Natural killer cell (primary cell): ENCODE measurements at places on chromosomes 1 and 21. TPM values are rescaled to one million over a fixed set of nuclear protein-coding genes. Genes with fewer than 3 reads are reported as not detected.

ZBTB8B gene
- total RNA-seq, result not detected

TNFSF4 gene
- 3.7 TPM for total RNA-seq

XCL2 gene
- 32.6 TPM for total RNA-seq

ADGRB2 gene
- 7.6 TPM for total RNA-seq

LCA5L gene
- total RNA-seq, result 0.14 TPM

TPTE gene
- total RNA-seq, result not detected

DNAH14 gene
- 0.35 TPM for total RNA-seq

AUNIP gene
- 0.20 TPM for total RNA-seq

CYP4A11 gene
- not detected for total RNA-seq

- peak; percentile 64 for DNase-seq
Observed at GRCh38 chr1:18651713-18652112, 21.1 kb downstream of the PAX7 start.

DNA sequence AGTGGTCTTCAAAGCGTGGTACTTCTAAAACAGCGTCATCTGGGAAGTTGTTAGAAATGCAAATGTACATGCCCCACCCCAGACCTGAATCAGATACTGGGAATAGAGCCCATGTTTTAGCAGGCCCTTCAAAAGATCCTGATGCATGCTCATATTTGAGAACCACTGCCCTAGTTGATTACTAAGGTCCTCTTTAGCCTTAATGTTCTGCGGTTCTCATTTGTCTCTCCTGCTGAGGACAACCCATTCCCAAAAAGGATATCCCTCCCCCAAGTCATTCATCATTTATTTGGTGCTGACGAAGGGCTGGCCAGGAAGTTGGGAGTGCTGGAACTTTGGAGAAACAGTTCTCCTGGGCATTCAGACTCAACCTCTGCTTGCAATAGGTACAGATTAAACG lies 92.4 kb upstream of the RALGPS2 start:
- DNase-seq, result no peak

DNA sequence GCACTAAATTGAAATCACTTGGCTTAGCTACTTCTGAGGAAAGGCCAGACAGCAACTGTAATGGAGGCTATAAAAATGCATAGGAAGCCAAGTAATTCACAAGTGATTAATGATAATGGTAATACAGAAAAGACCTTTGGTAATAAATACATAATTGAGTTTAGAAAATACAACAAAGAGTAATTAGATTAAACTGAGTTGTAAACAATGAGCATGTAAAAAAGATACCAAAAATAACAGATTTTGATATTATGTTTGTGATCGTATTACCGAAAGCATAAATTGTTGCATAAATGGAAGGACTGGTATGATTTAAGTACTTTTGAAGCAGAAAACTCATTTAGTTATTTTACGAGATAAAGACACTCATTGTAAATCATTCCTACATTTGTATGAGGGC lies 556.7 kb upstream of the TMPRSS15 start:
- DNase-seq, result no peak

DNA sequence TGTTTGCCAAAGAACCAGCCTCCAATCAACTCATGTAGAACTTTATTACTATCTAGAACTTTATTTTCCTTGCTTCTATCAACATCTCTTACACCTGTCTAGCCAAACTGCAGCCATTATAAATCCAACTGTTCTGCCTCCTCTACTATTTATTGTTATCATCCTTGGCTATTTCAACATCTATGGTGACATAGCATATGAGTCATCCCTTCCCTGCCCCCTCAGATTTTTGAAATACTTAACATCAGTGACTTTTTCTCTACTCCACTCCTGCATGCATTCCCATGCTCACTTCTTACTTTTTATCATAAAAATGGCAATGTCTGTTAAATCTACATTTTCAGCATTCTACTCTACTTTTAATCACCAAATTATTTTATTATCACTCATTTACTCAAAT lies 544.9 kb upstream of the NEGR1 start:
- DNase-seq, result no peak

DNA sequence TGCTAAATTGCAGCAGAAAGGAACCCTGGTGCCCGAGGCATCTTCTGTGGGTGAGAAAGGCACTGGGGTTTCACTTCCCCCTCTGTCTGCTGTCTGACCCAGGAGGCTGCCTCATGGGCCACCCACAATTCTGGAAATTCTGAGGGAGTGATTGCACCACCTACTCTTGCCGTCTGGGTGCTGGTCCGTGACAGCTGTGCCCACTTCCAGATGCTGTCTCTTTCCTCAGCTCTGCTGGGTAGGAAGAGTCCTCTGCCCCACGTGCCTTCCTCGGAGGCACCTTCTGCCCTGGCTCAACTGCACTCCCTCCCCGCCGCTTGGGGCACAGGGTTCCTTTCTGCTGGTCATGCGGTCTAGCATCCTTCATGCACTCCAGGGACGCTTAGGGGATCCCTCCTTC lies 96.3 kb downstream of the ARHGEF10L start:
- no peak for DNase-seq

DNA sequence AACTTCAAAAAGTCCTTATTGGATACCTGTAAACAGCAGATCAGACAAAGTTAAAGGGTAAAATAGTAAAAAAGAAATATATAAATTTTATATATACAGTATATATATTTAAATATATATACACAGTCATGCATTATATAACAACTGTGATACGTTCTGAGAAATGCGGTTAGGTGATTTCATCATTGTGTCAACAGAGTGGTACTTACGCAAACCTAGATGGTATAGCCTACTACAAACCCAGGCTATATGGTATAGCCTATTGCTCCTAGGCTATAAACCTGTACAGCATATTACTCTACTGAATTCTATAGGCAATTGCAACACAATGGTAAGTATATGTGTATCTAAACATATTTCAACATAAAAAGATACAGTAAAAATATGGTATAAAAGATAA lies 222.7 kb downstream of the NUF2 start:
- DNase-seq, result no peak

- no peak for DNase-seq
Observed at GRCh38 chr1:12541274-12542137, 76.5 kb downstream of the DHRS3 start.

DNA sequence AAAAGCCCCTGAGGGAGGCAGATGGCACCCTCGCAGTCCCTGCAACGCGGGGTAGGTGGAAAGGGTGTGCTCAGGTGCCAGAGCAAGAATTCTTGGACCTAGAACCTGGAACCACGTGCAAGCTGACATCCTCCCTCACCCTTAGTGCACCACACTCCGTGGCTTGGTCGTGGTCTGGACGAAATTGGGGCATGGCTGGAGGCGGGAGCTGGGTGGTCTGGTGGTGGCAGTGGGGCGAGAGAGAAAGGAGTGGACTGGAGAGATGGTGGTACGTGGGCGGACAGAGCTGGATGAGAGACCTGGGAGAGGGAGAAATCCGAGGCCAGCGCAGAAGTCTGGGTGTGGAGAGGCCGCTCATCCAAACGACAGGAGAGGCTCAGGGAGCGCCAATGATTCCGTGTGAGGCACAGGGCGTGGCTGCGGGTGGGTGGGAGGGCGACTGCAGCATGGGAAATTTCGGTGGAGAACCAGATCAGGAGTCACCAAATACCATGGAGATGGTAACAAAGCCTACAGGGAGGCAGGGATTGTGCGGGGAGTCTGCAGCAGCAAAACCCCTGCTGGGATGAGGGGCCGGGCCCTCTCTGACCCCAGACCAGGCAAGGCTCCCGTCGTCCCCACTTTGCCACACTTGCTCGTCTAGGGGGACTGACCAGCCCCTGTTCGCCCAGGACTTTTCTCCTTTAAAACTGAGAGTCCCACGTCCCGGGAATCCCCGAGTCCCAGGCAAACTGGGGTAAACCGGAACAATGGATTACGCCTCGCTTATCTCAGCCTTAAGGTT lies 31.9 kb downstream of the CDCP2 start:
- DNase-seq, result no peak

DNA sequence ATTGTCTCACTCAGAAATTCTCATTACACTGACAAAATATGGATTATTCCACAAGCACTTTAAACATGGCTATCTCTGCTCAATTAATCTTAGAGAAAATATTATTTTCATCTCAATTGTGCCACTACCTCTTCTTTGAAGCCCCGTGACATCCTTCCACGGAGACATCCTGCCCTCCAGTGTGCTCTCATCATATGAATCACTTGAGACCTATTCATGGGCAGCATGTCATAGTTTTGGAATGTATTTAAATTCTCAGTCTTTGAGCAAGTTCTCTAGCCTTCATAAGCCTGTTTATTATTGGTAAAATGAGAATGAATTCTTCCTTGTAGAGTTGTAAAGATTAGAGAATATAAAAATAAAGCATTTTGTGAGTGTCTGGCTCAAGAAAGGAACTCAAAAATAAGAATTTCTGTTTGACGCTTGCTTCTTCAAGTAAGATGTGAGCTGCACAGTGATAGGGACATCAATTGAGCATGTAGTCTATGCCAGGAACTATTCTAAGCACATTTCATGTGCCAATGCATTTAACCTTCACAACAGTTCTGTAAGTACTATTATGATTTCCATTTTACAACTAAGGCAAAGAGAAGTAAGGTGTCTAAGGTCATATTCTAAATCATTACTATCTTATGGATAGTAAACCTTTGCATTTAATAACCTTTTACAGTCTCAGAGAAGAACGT lies 557.4 kb upstream of the ZRANB2 start:
- DNase-seq, result no peak

DNA sequence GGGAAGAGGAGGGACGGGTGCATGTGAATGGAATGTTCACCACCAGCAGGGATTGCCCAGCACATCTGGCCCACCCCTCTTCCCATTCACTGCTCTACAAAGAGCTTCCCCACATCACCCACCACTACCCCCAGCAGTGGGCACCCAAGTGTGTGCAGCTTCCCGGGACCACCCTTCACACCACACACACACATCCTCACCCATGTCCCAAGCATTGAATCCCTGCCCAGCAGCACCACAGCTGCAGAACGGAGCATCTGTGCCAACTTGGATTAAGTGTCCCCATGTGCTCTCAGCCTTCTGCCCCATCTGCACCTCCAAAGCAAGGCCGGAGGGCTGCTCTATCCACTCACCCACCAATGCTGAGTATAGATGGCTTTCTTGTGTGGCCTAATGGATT lies 141.4 kb downstream of the PSMG1 start:
- DNase-seq, result no peak

DNA sequence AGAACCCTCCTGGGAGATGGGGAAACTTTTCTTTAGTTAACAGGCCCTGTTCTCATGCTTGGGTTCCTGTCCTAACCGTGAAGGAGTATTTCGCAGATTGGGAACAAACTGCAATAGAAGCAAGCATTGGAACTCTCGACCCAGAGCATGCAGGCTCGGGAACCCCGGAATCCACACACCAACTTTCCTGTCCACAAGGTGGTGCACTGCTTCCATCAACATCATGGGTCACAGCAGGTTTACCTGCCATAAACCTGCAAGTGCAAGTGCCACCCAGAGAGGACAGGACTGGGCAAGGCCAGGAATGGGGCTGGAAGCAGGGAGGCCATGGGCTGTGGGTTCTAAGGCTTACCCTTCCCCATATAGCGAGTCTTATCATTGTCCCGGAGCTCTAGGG lies 6.9 kb downstream of the ENO1 start:
- peak; percentile 54 for DNase-seq

DNA sequence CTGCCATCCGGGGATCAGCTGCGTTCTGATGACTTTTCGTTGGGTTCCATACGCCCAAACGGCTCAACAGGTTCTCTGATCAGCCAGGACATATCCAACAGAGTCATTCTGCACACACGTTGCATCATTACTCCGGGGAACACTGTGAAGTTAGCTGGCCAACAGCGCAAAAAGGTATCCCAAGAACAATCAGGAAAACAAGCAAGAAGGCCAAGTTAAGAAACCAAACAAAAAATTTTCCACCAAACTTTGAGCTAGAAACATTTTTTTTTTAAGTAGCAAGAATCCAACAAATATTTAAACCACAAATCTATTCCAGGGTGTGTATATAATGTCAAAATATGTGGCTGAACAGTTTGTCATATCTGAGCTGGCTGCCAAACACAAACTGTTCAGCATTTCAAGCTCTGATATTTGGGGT lies 29.2 kb downstream of the NID1 start:
- DNase-seq, result no peak
